ENCODE measurements at places on chromosomes 2 and 18.
A peak's percentile ranks its signal among the peaks of the same experiment; 100 is the strongest.

DNA sequence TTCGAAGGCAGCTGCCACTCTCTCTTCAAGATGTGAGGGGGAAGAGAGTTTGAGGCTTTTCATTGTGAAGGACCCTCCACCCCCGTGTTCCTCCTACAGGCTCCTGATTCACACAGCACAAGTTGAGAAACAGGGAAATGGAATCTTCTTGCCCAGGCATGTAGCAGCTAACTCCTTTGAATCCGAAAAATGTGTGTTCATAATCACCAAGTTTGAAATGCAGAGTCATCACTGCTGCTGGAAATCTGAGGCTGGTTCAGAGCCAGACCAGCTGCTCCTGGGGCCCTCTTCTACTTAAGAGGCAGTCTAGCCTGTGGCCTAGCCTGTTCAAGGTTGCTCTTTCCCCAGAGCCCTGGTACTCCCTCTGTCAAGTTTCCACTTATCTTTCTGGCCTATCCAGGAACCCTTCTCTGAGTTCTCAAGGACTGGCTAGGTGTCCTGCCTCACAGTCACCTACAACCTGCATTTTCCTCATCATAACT is 166.4 kb downstream of the TMEM247 start:
- no peak for DNase-seq

DNA sequence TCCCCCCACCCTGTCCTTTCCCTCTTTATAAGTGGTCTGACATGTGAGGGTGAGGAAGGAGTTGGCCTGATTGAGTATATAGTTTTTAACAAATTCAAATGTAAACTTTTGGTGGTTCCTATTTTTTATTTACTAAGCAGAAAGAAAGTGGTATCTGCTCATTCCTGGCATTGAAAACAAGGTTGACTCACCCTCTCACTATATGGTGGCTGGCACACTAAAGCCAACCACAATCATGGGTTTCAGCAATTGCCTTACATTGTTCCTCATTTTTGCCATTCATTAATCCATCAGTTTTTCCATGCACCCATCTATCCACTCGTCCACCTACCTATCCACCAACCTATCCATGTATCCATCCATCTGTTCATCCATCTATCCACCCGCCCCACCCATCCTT is 75.4 kb upstream of the IGFBP5 start:
- no peak for DNase-seq

DNA sequence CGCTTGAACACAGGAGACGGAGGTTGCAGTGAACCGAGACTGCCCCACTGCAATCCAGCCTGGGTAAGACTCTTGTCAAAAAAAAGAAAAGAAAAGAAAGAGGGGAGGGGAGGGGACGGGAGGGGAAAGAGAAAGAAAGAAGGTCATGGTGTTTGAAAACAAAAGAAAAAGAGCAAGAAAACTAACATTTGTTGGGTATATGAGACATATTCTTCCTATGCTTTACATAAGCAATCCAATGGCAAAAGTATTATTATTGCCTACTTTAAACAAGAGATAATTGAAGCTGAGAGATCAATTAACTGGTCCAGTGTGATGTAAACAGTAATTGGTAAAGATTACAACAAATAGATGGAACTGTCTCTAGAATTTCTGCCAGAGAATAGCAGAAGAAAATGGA is 157.3 kb downstream of the ZRANB3 start:
- DNase-seq: no peak

DNA sequence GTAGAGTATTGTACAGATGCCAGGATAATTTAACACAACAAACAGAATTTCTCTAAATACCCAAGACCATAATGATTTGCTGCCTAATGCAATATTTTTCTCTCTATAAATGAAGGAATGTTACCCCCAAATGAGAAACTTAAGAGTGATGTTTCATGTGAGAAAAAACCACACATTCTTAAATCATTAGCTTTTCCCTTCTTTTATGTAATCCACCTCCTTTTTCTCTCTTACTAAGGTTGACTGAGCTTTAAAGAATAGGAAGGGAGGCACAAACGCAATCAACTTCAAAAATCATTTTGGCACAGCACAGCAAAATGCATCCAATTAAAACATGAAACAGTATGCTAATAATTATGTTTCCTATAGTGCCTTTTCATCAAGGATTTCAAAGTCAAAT is 698.1 kb upstream of the CDH2 start:
- no peak for DNase-seq

DNA sequence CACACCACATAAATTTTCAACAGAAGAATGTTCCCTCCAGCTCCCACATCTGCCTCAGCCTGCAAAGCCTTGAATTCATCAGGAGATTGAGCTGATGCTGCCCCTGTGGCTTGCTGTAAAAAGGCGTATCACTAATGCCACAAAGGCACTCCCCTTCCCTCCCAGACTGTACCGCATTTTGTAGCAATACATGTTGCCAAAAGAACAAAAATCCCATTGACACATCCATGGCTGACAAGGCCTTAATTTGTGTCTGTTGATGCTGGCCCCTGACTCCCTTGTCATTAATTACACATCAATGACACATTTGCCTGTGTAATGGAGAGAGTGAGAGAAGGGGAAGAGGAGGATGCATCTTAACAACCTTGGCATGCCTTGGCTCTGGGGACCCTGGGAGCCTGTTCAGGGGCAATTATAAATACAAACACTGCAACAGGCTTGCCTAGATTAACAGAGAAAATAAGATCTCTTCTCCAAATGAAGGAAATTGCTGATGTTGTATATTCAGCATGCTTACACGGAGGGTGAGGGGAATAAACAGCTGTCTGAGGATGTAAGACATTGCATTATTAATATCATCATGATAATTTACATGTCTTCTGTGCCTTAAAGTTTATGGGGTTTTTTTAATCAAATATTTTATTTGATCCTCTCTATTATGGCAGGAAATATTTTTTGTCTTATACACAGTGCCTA is 264.0 kb downstream of the SUCLG1 start:
- DNase-seq: no peak

DNA sequence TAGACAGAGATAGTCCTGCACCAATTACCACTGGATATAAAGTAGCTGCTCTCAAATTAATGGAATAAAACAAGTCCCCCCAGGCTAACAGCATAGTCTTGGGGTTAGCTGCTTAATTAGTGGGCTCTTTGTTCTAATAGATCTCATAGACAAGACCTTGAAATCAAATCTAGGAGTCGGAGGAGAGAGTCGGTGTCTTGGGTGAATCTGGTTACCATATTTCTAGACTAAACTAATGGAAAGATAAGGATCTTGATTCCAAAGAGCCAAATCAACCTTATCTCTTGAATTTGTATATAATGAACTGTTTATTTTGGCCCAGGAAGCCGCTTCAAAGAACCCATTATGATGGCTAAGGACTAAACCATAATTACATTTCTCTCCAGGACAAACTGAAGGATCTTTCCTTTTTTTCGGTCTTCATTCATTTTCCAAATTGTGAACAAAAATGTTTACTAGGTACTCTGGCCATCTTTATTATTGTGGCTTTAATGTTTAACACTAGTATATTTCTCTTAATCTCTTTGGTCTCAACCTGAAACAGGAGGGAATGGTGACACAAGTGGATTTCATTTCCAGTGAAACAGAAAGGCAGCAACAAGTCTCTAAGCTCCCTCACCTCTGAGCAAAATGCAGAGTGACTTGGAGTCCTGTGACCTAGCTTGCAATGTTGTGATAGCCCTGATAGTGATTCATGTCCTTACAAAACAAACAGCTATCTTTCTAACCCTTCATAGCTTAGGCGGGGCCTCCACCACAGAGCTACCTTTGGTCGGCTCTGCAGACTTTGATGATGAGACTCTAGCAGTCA is 137.9 kb upstream of the PARD3B start:
- DNase-seq: peak; percentile 86

GRCh38 chr18:38940863-38941531 is 1375.4 kb upstream of the CELF4 start:
- peak; percentile 55 for DNase-seq

- no peak for DNase-seq
Observed at GRCh38 chr2:14408695-14409094, 223.8 kb upstream of the LRATD1 start.

- no peak for DNase-seq
Observed at GRCh38 chr18:26290385-26290784, 64.1 kb downstream of the TAF4B start.

DNA sequence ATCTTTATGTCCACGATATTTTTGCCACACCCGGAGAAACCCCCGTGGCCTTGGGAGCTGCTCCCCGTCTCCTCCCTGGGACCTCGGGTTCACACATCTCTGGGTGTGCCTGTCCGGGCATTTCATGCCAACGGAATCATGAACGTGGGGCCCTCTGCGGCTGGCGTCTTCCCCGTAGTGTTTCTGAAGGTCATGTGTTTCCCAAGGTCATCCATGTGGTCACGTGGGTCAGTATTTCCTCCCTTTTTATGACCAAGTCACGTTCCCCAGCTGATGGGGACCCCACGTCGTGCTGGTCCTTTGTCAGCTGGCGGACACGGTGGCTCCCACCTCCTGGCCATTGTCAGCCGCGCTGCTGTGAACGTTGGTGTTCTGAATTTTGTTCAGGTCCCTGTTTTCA is 135.7 kb downstream of the NFATC1 start:
- DNase-seq: no peak

GRCh38 chr2:128076461-128077106 is 14.4 kb upstream of the UGGT1 start:
- DNase-seq: no peak

DNA sequence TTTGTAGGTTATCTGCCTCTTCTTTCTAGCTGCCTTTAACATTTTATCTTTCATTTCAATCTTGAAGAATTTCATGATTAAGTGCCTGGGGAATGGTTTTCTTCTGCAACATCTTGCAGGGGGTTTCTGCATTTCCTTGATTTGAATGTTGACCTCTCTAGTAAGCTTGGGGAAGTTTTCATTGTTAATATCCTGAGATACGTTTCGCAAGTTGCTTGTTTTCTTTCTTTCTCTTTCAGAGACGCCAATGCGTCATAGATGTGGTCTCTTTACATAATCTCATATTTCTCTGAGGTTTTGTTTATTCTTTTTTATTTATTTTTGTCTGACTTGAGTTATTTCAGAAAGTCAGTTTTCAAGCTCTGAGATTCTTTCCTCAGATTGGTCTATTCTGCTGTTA is 225.7 kb downstream of the XIRP2 start:
- DNase-seq: no peak

GRCh38 chr2:207845202-207845864 is 75.6 kb upstream of the FZD5 start:
- no peak for DNase-seq

DNA sequence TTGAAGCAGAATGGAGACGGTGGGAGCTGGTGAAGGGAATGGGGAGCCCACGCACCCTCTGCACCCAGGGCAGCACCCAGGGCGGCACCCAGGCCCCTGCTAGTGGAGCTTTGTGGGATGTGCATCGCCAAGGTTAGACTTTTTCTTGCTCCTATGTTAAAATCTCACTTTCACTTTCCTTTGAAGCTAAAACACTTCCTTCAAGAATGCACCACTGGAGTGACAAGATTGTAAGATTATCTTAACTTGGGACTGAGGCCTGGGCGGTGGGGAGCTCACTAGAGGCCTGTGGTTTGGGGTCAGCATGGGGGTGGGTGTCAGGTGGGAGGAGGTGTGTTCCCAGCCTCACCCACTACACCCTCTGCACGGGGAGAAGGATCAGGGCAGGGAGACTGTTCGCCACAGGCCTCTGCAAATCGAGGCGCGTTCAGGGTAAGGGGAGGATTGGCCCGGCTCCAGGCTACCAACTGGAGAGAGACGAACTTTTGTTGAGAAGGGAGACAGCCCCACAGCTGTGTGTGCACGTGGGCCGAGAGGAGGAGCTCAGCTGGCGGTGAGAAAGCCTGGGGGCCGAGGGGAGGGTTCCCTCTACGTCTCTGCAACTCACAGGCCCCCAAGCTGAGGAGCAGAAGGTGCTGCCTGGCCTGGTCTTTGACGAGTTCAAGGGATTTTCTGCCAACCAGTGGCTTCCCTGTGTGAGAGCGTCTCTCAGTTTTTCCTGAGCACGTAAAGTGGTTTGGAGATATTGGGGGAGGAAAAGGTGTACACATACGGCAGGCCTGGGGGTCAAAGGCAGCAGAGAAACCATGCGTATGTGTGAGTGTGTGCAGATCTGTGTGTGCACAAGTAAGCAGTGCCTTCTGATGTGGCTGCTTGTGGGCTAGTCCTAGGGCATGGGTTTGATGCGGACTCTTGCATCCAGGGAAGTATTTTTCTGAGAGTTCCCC is 147.7 kb downstream of the KLHL29 start:
- no peak for DNase-seq

DNA sequence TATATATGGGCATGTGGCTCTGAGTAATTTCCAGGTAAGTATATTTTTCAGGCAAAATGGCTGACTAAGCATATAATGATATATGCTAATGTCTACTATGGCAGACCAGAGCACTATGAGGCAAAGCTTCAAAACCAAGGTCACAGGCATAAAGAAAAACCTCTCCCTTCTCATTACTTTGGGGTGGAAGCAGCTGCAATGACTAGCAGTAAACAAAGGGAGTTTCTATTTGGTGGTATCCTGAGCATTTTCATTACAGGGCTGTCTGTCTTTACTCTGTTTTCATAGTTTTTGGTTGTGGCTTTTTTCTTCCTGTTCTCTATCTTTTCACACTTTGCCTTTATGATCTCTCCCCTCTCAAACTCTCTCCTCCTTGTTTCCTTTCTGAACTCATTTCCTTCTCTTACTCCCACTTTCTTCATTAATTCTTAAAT is 15.6 kb downstream of the PDE6D start:
- DNase-seq: no peak

- DNase-seq: no peak
Observed at GRCh38 chr2:216803791-216804190, 56.1 kb downstream of the TNP1 start.

DNA sequence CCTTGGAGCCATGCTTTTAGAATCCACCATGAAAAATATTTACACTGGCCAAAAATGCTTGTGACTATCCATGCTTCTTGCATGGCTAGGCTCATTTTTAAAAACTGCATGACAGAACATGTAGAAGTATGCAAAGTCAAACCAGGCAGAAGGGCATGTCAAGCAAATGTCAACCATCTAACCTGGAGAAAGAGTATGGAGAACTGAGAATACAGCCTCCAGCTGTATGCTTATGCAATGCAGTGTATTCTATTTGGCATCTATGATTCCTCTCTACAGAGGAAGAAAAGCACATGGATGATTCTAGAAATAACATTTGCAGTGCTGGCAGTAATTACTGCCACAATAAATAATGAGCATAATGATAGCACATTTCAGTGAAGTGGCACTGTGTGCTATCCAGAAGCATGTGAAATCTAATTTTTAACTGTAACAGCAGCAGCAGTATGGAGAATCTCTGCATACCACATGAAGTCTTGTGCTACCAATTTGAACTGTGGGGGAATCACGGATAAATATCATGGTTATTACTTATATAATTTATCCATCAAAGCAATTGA is 87.3 kb upstream of the CCDC141 start:
- DNase-seq: no peak
